CD4-positive, alpha-beta memory T cell (primary cell): ENCODE measurements at places on chromosomes 16 and 17. TPM values are rescaled to one million over a fixed set of nuclear protein-coding genes. Genes with fewer than 3 reads are reported as not detected.

DNAH17 gene
- 0.78 TPM for total RNA-seq

GRCh38 chr16:75965504-75966374 is 239.4 kb upstream of the CPHXL start:
- no peak for DNase-seq

DNA sequence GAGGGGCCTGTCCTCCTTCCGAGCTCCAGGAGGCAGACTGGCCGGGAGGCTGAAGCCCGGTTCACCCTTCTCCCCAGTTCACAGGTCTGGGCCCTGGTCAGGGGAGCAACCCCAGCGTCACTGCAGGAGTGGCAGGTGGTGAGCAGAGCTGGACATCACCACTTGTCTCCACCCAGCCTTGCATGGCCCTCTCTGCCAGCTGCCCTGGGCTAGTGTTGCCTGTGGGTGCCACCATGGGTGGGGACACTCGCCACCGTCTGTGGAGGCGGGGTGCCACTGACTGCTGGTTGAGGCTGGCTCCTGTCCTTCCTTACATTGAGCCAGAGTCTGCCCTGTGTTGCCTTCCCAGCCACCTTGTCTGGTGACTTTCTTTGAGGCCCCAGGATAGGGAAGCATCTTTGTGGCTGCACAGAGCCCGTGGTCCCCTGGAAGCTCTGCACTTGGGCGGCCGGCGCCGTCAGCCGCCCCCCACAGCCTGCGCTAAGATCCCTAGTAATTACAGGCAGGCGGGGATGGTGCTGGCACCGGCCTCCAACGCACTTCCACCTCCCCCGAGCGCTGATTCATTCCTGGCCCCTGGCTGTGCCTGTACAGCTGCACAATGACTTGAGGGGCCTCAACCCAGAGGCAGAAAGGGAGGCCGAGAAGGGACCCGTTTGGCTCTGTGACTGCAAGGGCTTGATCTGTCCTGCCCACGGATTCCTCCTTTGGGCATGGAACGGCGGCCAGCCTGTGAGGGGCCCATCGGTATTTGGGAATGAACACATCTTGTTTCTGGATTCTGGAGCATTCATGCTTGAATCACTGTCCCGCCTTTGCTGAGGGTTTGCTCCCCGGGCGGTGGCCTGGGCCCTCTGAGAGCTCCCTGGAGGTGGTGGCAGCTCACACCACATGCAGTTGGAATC is 5.2 kb downstream of the BAIAP2 start:
- DNase-seq: no peak

DNA sequence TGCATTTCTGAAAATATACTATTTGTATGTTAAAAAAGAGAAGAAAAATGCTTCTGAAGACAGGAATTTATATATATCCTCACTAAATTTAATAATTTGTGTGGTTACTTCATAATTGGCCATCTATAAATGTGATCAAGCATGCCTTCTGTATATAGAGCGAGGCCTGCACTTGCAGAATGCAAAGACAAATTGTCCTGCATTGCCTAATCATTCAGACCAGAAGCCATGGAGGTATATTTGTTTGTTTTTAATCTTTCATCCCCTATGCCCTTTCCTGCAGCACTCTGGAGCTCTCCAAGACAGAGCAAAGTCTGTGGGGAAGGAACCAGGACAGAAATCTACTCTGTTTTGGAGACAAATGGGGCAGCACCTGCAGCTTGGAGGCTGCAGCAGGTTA is 23.8 kb upstream of the DDX52 start:
- DNase-seq: no peak

DNA sequence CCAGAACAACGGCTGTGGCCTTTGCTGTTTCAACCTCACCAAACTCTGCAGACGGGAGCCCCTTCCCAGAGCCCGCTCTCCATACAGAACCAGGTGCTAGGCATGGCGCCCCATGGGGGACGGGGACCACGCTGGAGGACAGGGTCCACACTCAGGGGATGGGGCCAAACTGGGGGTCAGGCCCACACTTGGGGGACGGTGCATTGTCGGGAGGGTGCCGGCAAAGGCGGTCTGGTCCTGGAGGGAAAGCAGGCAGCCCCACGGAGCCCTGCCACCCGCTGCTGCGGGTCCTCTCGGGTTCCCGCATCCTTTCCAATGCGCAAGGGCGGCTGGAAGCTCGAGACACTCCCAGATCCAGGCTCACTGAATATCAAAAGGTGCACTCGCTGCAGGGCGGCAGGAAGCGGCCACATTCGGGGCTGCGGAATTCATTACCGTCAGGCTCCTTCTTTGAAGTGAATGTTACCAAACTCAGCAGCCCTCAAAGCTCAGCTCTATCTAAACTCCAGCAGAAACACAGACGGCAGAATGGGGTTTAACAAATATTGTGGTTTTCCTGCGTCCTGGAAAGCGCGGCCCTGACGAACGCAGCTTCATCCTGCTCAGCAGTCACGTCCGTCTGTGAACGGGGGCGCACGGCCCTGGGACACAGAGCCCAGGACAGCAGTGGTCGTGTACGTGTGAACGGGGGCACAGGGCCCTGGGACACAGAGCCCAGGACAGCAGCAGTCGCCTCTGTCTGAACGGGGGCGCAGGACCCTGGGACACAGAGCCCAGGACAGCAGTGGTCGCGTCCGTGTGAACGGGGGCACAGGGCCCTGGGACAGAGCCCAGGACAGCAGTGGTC is 41.3 kb downstream of the LMF1 start:
- no peak for DNase-seq

DNA sequence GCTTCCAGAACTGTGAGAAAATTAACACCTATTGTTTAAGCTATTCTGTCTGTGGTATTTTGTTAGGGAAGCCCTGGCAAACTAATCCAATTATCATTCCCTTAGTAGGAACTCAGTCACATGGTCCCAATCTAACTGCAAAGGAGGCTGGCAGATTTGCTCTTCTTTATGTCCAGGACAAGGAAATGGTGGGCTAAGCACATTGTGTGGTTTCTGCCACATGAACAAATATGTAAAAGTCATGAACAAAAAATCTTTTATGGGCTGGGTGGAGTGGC is 278.6 kb upstream of the RPL38 start:
- no peak for DNase-seq

KRT9 gene
- not detected for total RNA-seq

- no peak for DNase-seq
These were observed 15.4 kb upstream of the ARL4D start for GRCh38 chr17:43383372-43383771.

SMIM22 gene
- not detected for total RNA-seq

DNA sequence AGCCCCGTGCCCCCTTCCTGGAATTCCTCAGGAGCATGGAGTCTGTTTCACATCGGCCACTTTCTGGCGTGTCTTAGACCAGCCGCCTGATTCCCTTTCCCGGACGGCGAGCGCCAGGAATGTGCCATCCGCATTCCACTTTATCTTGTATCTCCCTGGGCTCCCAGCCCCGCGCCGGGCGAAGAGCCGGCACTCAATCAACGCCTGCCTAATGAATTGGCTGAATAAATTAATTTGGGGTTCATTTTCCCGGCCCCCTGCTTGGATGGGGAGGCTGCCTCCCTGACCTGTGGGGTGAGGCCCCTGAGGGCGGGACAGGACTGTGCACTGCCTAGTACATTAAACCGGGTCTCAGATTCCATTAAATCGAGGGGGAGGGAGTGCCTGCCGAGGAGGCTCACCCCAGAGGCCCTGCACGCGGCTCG is 282.3 kb upstream of the TNRC6C start:
- no peak for DNase-seq

WNK4 gene
- 0.41 TPM for total RNA-seq

PLA2G10 gene
- total RNA-seq: not detected

DNA sequence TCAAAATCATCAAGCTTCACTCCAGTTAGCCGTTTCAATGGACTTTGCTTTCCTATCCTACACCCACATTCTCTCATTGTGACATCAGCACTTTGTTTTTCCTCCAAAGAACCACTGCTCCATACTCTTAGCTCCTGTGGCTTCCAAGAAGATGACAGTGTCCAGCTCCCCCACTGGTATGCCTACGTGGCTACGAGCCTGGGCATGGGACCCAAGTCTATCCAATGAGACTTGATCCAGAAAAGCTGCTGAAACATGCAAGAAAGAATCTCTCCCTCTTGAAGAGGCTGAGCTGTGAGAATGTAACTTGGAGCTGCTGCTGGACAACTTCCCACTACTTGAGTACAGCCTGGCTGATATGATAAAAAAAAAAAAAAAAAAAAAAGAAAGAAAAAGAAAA is 9.4 kb downstream of the TOX3 start:
- DNase-seq: no peak

- DNase-seq: no peak
These were observed 59.3 kb downstream of the RNF213 start for GRCh38 chr17:80319999-80320344.

SPNS2 gene
- 0.12 TPM for total RNA-seq

SOX15 gene
- 1.0 TPM for total RNA-seq

PRAC1 gene
- total RNA-seq: not detected

CES1 gene
- 0.47 TPM for total RNA-seq

DNA sequence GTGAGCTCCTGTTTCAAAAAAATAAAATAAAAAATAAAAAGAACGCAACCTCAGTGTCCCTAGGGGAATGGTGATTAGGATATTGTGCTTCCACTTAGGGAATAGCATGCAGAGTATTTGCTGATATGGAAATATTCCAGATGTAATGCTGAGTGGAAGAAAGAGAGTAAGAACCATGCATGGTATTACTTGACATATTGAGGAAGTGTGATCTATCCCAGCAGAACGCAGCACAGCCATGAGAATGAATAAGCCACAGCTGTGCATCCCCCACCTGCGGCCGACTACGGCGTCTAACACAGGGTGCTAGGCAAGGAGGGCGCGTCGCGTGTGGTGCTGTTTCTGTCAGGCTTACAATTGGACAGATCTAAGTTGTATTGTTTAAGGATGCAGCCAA is 49.5 kb downstream of the FOXK2 start:
- no peak for DNase-seq

DNA sequence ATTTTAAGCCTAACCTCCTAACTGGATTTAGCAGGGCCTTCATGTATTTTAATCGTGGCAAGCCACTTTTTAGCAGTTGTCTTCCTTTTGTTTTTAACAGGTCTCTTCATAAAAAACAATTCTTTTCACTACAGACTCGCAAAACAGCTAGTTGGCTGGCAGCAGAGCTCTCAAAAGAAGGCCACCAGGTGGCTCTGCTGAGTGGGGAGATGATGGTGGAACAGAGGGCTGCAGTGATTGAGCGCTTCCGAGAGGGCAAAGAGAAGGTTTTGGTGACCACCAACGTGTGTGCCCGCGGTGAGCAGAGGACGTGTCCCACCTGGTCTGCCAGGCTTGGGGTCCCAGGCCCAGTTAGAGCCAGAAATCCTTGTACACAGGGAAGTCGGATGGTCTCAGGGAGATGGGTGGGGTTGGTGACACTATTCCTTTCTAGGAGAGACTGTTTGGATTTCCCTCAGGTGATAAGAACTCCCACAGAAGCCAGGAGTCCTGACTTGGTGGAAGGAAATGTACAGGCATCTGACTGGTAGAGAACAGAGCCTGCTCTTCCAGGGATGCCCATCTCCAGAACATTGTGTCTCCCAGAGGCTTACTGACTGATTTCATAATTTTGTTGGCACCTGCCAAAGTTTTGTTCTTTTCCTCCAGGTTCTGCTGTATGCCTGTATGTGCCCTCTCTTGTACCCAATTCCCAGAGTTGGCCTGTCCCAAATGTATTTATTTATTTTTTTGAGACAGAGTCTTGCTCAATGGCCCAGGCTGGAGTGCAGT is 14.9 kb upstream of the DDX19A start:
- DNase-seq: no peak

- DNase-seq: no peak
These were observed 352.5 kb downstream of the KCNJ2 start for GRCh38 chr17:70521821-70522256.
